NCI-H1436 treated with DMSO at 0.1 percent for 48 hours (cell line): ENCODE measurements at places on chromosomes 3 and 15.

DNA sequence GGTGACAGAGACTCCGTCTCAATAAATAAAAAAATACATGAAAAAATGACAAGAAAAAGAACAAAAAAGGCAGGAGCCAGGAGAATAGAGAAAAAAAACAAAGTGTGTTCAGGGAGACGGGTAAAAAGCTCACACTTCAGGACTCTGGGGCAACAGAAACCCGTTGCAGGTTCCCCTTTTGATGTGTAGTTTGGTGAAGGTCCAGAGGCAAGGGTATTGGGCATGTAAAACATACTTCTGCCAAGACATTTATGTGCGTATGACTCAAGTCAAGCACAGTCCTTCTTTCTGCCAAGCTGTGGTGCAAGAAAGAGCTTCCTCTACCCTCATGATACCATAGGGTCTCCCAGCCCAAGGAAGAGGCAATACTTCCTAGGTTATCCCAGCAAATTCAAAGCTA is 33.4 kb upstream of the STRIT1 start:
- no peak for DNase-seq

- DNase-seq: no peak
These were observed 272.1 kb upstream of the ALCAM start for GRCh38 chr3:105094588-105094987.

DNA sequence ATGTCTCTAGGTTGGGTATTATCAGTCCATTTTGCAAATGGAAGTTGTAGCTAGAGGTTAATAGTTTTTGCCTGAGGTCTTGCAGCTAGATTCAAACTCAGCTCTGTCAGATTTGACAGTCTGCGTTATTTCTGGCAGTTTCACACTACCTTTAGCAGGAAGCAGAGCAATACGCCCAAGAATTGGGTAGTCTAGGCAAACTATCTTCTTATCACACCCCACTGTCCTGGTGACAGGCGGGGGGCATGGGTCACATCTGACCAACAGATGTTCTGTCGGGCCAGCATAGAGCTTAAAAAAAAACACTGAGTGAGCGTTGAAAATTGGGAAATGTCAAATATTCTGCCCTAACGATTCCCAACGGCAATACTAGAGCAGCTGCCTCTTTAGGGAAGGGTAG is 5.7 kb downstream of the GPR160 start:
- no peak for DNase-seq

GRCh38 chr15:67782691-67782991 is 42.7 kb upstream of the SKOR1 start:
- no peak for DNase-seq

- no peak for DNase-seq
These were observed 630.9 kb upstream of the AGTR1 start for GRCh38 chr3:148066802-148067201.

DNA sequence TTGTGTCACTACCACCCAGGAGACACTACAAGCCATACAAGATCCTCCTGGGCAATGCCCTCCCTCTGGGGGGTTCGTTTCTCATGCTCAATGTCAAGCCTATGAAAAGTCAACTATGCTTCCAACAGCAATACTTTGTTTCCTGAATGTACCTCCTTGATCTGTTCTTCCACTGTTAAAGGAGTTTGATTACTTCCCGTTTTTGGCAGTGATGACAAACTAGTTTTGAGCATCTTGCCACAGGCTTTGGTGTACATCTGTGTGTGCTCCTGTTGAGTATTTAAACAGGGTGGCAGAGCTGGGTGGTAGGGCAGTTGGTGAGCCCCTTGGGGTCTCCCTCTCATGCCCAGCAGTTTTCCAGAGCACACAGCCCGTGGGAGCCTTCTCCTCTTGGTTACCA is 81.4 kb downstream of the IL12A start:
- DNase-seq: no peak

GRCh38 chr3:152511904-152512303 is 243.2 kb downstream of the MBNL1 start:
- DNase-seq: no peak
